ENCODE measurements at places on chromosomes 4 and X.

- DNase-seq, result no peak
Measured at GRCh38 chr4:87042986-87043820, 108.4 kb downstream of the AFF1 start.

GRCh38 chr4:69601065-69601464 lies 38.4 kb downstream of the UGT2A2 start:
- DNase-seq, result no peak

- DNase-seq, result peak; percentile 62
Measured at GRCh38 chr4:112523764-112524505, 8.0 kb upstream of the NEUROG2 start.

GRCh38 chr4:85107553-85107952 lies 141.1 kb upstream of the WDFY3 start:
- no peak for DNase-seq

GRCh38 chrX:3713225-3713936 lies at the start of gene PRKX:
Gene PRKX (minus strand): TSS chrX:3713649. CDS start chrX:3713253, 396 bp downstream.
- peak; percentile 7 for DNase-seq

GRCh38 chr4:161121451-161121850 lies 1042.3 kb downstream of the FSTL5 start:
- DNase-seq, result no peak

DNA sequence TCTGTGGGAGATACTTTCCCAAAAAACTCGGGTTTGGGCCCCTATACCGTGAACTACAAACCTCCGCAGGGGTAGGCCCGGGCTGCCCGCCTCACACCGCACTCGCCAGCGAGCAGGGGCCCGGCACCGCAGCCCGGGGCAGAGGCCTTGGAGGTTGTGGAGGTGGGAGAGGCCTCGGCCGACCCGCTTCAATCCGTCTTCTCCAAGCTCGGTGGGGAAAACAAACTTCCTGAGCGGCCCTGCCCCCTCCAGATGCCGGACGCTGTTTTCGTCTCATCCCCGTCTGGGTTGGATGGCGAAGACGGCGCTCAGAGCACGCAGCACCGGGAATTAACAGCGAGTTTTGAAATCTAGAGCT lies 442 bp upstream of the MCUB start:
- DNase-seq, result no peak

- no peak for DNase-seq
Measured at GRCh38 chr4:165204462-165204830, 2.9 kb upstream of the KLHL2 start.
